ENCODE measurements at places on chromosomes 5 and 9. TPM values are rescaled to one million over a fixed set of nuclear protein-coding genes. Genes with fewer than 3 reads are reported as not detected.

LYRM7 gene
- 8.7 TPM for total RNA-seq

GABRA6 gene
- total RNA-seq: not detected

SLC46A2 gene
- total RNA-seq: not detected

ATP6V1G1 gene
- 146 TPM for total RNA-seq

MUSK gene
- total RNA-seq: not detected

TYRP1 gene
- not detected for total RNA-seq

PAEP gene
- 0.27 TPM for total RNA-seq

TEX48 gene
- total RNA-seq: not detected

HAVCR2 gene
- total RNA-seq: 0.52 TPM

LPAR1 gene
- 10.8 TPM for total RNA-seq

STOM gene
- total RNA-seq: 93.9 TPM

RMRP gene
- 22.0 TPM for total RNA-seq

Measured in A549 treated with CpdA at 1 μM for 4 hours (cell line).